ENCODE measurements at places on chromosomes 2 and 18. TPM values are rescaled to one million over a fixed set of nuclear protein-coding genes. Genes with fewer than 3 reads are reported as not detected.

The NEB gene
- 0.26 TPM for total RNA-seq

The TMEM163 gene
- 2.3 TPM for total RNA-seq

The MYCN gene
- not detected for total RNA-seq

The NT5DC4 gene
- not detected for total RNA-seq

DNA sequence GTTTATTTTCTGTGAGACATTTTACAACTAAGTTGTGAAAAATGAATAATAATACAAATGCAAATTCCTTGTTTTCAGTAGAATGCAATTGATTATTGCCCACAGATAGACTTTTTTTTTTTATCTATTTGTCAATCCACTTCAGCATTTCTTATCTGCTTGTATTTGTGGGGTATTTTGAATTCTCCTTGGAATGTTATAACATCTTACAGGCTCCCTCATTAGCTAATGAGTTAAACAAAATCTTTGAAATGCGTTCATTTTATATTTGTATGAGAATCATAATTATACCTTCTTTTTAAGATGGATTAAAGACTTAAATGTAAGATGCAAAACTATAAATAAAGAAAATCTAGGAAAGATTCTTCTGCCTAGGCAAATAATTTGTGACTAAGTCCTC lies 114.2 kb downstream of the CALCRL start:
- no peak for DNase-seq

DNA sequence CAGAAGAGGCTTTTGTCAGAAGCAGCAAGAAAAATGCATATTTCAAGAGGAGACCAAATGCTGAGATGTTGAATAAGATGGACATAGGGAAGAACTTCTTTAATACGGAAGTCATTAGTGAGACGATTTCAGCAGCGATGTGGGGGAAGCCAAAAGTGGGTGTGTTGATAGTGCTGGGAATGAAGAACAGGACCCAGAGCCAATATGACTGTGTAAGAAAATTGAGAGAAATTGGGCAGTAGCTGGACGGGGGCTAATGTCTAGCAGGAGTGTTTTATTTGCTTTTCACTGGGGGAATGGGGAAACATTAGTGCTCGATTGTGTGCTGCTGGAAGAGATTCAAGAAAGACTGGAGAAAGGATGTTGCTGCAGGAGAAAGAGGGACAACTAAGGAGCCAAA lies 788.7 kb upstream of the KLHL29 start:
- DNase-seq: no peak

GRCh38 chr2:164717000-164717803 lies 95.9 kb upstream of the GRB14 start:
- no peak for DNase-seq

- DNase-seq: no peak
These were observed 66.2 kb upstream of the CTDP1 start for GRCh38 chr18:79613186-79613931.

DNA sequence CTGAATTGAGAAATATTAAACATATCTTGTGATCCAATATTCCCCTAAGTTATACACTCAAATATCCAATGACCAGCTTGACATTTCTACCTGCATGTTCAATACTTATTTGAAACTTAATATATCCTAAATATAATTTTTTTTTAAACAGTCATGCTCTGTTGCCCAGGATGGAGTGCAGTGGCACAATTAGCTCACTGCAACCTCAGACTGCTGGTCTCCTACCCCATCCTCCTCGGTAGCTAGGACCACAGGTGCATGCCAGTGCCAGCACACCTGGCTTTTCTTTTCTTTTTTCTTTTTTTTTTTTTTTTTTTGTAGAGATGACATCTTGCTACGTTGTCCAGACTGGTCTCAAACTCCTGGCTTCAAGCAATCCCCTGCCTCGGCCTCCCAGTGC lies 4.2 kb downstream of the KYNU start:
- no peak for DNase-seq

DNA sequence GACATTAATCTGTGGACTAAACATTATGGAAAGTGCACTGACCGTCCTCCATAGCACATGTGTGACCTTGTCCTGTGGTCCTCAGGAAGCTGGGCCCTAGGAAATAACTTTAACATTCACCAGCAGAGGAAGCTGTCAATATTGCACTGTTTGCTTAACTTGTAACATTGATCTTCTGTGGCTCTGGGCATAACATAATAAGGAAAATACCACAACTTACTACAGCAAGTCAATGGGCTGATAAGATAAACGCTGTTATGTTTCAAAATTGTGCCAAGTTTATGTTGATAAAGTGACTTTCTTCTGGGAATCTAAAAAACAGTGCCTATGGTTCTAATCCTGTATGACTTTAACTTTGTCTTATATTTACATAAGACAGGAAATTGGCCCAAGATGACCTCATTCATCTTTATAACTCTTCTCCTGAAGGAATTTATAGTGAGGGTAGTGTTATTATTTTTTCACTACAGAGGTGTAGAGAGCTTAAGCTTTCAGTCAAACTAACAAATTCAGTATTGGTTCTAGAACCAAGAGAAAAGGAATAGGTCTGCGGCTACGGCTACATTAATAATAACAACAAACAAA lies 113.7 kb upstream of the MAP4K3 start:
- DNase-seq: no peak

- no peak for DNase-seq
These were observed 172.6 kb upstream of the PID1 start for GRCh38 chr2:229443546-229444268.

- no peak for DNase-seq
These were observed 270.1 kb downstream of the TCF4 start for GRCh38 chr18:55317864-55318263.

GRCh38 chr2:52622266-52622665 lies 1145.3 kb upstream of the CHAC2 start:
- DNase-seq: no peak

DNA sequence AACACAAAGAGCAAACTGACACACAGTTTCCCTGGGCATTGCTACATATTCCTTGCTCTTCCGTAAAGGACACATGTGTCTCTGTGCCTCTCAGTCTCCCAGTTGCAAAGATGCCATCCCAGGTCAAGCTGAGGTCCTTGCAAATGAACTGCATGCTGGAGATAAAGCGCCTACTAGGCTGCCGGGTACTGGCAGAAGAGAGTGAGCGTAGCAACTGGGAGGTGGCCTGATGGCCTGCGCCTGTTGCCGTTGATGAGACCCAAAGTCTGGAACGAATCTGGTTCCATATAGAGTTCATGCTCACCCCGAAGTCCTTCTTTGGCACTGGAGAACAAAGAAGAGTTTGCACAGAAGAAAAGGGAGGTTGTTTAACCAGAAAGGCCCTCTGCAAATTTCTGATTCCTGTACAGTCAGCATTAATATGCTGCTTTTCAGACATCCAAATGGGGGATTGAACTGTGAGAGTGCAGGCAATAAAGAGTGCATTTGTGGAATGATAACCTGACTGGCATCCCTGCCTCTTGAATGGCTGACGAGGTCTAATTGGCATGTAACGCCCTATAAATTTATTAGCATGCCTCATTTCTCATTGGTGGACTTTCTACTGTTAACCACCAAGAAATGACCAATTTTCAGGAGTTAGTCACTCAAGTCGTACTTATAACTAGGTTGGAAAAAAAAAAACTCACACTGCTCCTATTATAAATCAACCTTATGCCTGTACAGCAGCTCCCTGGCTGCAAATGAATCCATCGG lies 78.7 kb downstream of the GBX2 start:
- no peak for DNase-seq

GRCh38 chr2:121155502-121156056 lies 129.4 kb downstream of the TFCP2L1 start:
- no peak for DNase-seq
